ENCODE measurements at places on chromosomes 3 and 15.

GRCh38 chr3:53199834-53200233, 38.8 kb downstream of the PRKCD start:
- DNase-seq: no peak

DNA sequence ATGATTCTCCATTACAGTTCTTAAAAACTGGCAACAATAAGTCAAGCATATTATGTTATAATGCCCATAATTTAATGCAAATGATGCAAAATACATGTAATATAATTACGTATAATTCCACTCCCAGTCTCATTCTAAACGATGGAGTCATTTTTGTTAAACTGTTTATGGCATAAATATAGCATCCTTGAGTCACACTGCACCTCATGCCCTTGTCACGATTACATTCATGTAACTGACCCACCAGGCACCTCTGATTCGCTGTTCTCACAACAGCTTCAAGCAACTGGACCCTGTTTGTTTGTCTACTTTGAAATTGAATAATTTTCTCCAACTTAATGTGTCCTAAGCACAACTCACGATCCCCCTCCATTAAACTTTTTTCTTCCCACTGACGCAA, 148.0 kb upstream of the LRTM1 start:
- DNase-seq: no peak

DNA sequence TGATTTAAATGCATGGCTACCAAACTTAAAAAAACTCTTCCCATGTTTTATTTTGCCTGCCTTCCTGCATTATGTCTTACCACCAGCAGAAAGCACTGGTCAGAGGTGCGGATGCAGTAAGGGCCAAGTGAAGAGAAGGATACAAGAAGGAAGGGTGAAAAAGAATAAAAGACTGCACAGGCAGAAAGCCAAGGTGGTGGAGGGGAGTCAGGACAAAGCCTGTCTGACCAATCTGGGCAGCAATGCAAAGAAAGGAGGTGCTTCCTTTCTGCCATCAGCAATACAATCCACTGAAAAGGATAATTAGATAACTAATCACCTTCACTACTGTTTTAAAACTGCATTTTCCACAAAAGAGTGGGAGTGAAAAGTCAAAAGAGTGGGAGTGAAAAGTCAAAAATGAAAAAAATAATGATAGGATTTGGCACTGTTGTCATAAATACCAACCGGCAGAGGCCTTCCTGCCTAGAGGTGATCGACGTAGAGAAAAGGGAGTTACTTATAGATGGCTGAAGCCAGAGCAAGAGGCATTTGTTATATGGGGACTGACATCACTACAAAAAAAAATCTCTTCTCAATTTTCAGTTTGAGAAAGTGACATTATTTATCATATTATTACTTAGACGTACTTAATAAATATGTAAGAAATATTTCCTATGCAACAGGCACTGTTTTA, 385.3 kb downstream of the TBC1D5 start:
- DNase-seq: no peak

DNA sequence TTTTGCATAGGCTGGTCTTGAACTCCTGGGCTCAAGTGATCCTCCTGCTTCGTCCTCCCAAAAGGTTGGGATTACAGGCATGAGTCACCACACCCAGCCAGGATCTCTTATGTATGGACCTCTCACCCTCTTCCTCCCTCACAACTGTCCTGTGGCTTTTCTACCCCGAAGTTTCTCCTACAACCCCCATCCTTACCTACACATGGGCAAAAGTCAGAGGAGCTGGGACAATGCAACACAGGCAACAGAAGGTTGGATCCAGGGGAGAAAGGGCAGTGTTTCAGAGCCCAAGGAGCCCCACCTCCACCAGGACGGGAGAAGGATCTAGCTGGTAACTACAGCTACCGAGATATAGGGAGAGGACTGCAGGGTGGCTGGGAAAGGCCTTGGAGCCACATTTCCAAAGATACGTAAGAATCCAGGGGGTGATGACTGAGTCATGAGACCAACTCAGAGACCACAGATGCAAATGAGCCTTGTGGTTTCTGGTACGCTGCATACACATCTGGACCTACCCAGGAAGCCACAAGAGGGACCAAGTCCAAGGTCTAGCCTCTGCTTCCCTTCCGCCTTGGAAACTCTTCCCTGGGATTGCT, 13.6 kb downstream of the IGDCC4 start:
- DNase-seq: no peak

GRCh38 chr15:38781196-38781595, 216.6 kb upstream of the RASGRP1 start:
- DNase-seq: no peak

- DNase-seq: no peak
Observed at GRCh38 chr15:49247556-49248110, 77.6 kb downstream of the GALK2 start.

DNA sequence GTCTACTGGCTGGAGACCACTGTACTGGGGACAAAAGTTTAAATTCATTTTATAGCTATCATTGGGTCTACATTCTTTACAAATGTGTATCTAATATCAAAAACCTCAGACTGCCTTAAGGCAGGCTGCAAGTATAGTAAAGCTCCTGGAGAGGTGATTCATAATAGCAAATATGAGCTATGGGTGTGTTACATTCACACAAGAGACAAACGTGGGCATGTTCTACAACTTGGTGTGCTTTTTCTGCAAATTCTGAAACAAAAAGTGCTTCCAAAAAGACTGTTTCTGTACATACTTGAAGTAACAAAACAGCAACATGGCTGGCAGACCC, 1101.4 kb downstream of the ROBO1 start:
- DNase-seq: no peak

DNA sequence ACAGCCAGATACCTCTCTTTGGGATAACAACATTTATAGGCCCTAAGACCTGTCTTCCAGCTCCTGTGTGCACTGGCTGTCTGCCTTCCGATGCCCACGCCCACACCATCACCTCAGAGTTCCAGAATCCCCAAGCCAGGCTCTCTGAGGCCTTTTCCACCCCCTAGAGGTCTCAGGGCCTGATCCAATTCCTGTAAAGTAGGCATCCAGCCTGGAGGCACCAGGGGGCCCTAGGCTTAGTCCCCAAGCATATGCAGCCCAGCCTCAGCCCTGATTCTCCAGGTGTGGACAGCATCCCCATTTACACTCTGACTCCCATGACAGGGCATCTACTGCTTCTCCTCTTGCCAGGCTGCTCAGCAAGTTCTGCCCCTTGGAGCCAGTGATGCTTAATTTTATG, 72.7 kb upstream of the CORO2B start:
- DNase-seq: no peak

GRCh38 chr3:121836064-121836463, 1.1 kb downstream of the EAF2 start:
- no peak for DNase-seq

- DNase-seq: no peak
Observed at GRCh38 chr3:60636846-60637245, 614.4 kb downstream of the FHIT start.

- DNase-seq: no peak
Observed at GRCh38 chr3:86988235-86988634, 2.7 kb downstream of the VGLL3 start.

DNA sequence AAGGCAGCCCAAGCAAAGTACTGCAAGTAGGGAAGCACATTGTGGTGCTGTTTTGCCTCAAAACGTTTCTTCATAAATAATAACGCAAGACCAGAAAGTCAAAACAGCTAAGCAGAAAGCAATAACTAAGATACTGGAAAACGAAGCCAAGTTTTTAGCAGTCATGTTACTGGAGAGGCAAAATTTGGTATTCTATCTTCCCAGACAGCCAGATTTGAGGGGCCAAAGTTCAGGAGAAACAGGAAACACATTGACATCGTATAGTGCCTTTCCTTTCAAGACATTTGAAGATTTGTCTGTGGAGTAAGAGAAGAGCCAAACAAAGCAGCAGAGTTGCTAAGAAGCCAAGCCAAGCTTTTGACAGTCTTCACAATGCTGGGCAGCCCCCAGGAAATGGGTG, 843.6 kb upstream of the NECTIN3 start:
- DNase-seq: no peak

DNA sequence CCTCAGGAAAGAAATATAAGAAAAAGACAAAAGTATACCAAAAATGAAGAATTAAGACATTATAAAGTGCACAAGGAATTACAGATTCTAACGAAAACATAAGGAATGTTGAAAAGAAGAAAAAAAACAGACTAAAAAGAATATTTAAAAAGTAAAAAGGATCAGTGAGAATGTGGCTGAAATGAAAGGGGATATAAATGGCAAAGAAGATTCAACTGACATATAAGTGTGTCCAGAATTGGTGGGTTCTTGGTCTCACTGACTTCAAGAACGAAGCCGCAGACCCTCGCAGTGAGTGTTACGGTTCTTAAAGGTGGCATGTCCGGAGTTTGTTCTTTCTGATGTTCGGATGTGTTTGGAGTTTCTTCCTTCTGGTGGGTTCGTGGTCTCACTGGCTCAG, 44.8 kb downstream of the DCBLD2 start:
- DNase-seq: no peak

GRCh38 chr3:5187920-5188418, 462 bp downstream of the EDEM1 start:
- DNase-seq: peak; percentile 30

DNA sequence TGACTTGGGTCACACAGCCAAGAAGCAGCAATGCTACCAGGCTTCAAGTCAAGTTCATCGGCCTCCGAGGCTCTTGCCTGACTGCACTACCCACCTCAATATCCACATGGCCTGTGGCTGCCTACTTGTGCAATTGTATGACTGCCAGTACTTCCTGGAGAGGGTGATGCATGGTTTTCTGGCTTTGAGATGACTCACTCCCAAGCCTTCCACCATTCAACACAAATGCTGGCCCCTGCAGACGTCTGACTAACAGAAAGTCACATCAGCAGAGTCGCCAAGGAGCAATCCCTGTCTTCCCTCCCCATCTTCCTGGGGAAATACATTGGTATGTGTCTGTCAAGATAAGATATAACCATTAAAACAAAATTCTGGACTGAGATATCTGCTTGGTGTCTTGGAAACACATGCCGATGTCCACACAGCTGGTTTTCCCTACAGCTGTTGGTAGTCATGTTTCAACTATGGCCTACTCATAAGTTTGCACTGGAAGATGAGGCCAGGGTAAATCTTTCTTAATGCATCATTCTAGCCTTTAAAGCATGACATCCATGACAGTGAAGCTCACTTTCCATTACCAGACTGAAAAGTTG, 79.6 kb upstream of the SPATA12 start:
- no peak for DNase-seq

GRCh38 chr3:28521663-28522062, 173.0 kb upstream of the AZI2 start:
- DNase-seq: no peak

DNA sequence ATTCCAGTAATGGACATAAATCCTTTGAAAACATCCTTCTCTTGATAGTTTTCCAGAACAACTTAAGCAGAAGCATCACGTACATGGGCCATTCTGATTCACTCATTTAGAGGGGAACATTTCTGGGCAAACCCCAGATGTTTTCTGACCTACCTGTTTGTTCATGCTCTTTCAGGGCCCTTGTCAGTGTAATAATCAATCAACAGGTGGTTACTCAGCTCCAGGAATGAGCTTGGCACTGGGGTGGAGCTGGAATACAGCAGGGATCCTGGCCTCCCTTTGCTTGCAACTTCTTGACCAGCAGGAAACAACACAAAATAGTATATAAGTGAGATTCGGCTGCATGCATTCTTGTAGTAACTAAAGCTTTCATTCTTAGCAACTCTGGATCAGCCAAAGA, 9.2 kb upstream of the UBE2E1 start:
- DNase-seq: no peak

DNA sequence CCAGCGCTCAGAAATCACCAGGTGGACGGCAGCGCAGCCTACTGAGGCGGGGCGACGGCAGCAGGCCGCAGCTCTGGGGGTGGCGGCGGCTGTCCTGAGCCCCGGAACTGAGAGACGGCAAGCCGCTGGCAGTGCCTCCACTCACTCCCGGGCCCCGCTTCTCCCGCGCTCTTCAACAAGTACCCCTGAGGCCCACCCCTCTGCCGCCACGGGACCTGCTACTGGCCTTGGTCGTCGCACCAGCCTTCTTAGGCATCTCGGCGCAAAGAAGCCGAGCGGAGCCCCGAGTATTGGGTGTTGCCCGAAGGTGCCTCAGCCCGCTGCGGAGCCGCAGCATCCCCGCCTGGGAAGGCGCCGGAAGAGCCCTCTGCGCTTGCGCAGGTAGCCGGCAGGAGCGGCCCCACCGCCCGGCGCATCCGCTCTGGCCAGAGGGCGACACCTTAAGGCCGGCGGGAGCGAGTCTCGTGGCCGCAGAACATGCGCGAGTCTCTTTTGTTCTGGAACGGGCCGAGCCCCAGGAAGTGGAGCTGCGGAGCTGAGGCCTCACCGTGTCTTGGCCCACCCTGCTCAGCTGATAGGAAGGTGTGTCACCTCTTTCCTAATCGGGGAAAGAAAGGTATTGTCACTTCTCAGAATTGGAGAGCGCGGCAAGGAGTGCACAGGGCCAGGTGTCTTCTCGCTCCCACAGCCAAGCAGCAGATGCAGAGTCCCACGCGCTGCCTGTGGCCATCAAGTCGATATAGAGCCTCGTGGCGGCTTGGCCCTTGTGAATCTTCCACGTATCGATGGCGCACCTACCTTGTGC, at the start of gene C15orf40:
Gene C15orf40, minus strand, starts transcription at position 369 of the 805 bp plus-strand sequence. Its CDS starts 32 bp downstream, at position 337.
- peak; percentile 70 for DNase-seq

DNA sequence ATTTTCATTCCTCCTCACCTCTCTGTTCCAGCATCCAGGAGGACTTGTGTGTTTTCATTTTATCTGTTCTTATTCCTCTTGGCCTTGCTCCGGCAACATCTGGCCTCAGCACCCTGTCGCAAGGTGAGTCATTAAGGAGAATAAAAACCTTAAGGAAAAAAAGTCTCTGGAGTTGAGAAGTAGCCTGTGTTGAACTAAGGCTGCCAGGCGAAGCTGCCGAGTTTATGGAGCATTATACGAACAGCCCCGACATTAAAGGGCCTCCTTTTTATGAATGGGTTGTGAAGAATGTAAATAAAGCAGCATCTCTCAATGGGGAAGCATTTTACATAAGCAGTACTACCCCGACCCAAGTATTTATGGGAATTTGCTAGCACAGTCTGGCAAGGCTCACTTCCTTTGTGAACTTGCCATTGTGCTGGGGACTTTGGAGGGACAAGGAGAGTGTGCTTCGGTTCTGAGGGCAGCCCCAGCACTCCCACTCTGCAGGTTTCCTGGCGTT, 4.7 kb downstream of the BAHD1 start:
- no peak for DNase-seq

- DNase-seq: no peak
Observed at GRCh38 chr3:188383748-188384147, 229.8 kb downstream of the LPP start.
